ENCODE measurements at places on chromosomes 2 and 18.

DNA sequence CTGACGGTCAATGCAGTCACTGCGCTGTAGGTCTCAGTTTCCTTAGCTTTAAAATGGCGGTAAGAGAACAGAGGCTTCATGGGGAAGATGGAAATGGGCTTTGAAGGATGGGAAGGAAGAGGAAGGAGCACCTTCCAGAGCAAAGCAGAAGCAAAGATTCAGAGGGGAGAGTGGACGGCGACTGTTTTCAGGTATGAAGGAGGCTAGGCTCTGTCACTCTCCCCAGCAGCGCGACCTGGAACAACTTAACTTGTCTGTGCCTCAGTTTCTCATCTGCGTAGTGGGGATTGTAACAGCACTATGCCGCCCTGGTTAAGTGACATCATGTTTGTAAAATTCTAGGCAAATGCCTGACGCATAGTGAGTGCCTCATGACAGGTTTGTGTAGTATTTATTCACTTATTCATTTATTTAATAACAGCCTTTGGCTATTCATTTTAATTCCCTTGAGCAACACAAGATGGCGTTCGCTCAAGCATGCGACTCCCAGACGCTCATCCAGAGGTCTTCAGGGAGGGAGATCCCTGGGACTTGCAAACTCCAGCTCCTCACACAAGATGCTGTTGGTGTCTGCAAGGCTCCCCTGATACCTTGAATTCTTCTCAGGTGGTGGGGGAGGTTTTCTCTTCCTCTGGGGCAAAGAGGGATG lies 336.3 kb downstream of the DYSF start:
- peak; percentile 75 for DNase-seq

- DNase-seq = peak; percentile 79
Measured at GRCh38 chr2:134845719-134846118, 7.3 kb downstream of the ACMSD start.

DNA sequence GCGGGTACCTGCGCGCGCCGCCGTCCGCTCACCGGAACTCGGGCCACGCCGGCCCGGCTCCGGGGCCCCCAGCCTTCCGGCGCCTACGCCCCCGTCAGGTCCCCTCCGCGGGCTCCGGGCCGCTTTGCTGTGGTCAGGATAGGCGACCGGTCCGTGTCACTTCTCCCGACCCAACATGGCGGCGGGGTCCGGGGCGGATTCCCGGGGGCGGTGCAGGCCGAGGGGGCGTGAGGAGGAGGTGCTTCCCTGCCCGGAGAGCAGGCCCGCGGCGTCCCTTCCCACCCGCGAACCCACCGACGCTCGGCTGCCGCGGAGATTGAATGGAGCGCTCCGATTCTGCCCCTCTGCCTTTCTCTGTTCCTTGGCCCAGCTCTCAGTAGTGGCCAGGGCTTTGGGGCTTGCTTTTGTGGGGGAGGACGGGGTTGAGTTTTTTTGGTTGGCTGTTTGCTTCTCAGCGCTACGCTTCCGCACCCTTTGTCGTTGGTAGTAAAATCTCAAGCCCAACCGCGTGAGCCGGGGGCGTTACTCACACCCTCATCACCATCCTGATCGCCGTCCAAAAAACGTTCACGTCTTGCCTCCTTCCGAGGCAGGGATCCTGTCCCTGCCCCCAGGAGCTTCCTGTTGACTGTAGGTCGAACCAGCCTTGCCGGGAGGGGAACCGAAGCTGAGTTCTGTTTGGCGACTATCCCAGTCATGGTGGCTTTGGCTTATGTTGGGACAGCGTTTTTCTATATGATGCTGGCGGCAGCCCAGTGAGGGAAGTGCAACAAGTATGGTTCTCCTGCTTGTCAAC lies 532 bp upstream of the YES1 start:
- peak; percentile 95 for DNase-seq

GRCh38 chr2:77008853-77009252 lies 513.3 kb downstream of the LRRTM4 start:
- no peak for DNase-seq

- DNase-seq = no peak
Measured at GRCh38 chr2:23489471-23490322, 104.7 kb downstream of the KLHL29 start.

DNA sequence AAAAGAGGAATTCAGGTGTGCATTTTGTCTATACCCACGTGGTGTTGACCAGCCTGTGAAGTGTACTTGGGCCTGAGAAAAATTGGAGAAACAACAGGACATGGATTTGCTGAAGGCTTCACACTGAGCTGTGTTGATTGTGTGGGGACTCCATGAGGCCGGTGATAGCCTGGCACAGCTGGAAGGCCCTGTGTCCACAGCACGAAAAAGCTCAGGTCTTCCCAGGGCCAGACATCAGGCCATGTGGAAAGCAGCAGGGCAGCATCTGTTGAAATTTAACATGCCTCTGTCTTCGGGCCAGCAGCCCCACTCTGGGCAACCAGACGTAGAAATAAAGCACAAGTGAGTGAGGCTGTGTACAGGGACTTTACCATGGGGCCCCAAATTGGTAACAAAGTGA lies 84.1 kb downstream of the HS6ST1 start:
- DNase-seq = no peak

DNA sequence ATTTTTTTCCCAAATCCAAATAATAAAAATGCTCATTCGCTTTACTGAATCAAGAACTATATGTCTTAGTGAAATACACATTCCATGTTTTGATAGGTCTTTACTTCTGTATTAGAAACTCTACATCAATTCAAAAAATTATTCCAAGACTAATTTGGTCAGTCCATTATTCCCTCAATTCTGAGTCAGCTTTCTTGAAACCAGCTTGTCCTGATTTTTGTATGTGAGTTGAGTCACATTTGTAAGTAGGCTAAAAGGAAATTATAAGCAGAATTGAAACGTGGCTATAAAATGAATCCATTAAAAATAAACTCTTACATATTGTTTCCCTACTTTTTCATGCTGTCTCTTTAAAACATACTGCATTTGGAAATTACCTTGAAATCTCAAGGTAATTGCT lies 113.0 kb downstream of the DNER start:
- peak; percentile 78 for DNase-seq

GRCh38 chr18:37175727-37176620 lies 347.0 kb downstream of the KIAA1328 start:
- no peak for DNase-seq

GRCh38 chr2:240620859-240621258 lies 4.4 kb upstream of the GPR35 start:
- DNase-seq = no peak

DNA sequence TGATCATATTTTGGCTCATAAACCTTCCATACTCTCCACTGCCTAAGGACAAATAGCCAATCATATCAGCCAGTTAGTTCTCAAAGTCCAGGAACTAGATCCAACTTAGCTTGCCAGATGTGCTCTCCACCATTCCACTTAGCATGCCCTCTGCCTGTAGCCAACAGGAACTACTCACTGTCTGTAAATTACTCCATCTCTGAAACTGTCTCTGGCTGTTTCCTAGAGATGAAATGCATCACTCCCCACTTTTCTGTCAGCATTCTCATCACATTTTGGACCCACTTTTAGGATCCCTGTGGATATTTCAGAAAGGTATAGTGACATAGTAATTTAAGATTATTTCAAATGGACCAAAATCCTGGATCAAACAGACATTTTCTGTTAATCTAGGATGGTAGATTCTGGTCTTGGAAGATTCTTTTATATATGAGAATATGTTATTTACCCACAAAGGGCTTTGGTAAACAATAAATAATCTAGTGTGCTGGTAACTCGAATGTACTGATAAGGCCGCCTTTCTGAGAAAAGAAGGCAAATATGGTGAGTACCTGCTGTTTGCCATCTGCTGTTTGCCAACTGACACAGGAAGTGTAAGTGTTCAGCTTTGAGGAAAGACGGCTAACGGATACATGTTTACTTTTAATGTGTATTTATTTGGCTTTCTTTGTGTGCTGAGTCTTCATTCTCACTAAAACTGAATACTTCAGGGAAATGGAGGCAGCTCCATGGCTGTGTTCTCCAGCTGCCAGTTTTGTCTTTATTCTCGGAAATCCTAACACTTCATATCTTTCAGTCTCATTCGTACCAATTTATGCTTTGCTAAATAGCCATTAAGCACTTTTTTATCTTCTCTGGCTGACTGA lies 79.5 kb downstream of the EVA1A start:
- DNase-seq = peak; percentile 32

DNA sequence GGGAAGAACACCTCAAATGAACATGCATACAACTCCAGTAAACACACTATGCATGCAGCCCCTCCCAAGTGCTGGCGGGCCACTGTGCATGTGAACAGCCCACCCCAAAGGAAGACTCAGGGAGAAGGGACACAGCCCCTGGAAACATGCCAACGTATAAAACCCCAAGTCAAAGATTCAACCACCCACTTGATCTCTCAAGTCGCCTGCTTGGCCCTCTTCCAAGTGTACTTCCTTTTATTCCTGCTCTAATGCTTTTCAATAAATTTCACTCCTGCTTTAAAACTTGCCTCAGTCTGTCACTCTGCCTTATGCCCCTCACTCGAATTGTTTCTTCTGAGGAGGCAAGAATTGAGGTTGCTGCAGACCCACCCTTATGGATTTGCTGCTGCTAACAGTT lies 139.1 kb downstream of the C1D start:
- peak; percentile 19 for DNase-seq

- no peak for DNase-seq
Measured at GRCh38 chr2:40226637-40227036, 225.3 kb downstream of the SLC8A1 start.

DNA sequence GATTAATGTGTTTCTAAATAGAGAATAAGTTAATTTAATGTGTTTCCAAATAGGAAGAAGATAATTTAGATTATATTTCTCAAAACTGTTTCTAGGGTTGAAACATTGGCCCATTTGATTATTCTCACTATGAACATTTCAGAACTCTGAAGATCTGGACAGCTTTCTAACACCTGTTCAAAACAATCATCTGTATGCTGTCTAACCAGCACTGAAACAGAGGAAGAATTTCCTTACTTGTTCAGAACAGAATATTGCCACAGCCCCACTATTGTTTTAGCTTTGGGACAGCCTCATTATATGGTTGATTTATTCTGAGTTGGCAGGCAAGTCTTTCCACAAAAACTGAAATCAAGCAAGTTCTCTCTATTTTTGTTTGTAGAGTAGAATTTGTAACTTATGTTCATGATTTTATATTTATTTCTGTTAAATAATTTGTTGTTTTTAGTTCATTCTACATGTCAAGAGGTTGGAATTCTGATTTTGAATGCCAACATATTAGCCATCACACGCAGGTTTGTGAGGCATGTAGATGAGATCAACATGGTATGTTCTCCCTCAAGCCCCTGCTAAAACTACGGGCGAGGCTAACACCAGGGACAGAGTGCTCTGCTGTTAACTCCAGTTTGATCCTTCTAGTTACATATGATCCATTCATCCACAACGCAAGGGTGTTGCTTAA lies 11.2 kb downstream of the IL18RAP start:
- no peak for DNase-seq

DNA sequence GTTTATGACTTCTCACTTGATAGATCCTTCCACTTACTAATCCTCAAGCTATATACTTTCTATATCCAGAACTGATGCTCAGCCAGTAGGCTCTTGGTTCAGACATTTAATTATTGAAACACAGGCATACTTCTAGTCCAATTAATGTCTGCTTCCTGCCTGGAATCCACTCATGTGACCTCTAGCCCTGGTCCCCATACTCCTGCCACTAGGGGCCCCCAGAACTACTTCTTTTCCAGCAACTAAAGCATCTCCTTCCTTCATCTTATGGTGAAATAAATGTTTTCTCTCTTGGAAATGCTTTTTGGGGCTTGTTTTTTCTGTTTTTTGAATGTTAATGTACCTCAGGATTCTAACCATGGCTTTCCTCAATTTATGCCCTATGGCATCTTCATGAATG lies 527.6 kb downstream of the SATB2 start:
- no peak for DNase-seq

DNA sequence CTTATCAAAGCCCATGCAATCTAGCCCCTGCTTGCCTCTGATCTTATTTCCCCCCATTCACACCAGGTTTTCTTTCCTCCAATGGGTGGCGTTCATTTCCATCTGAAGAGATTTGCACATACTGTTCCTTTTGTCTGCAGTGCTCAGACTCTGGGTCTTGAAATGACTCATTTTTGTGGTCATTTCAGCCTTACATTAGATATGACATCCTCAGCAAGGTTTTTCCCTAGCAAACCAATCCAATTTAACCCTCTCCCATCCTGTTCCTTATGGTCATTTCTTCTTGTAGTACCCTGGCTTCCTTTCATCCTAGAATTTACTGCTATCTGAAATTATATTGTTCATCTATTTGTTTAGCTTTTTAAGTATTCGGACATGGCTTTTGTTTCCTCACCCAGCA lies 42.5 kb upstream of the SCN1A start:
- DNase-seq = peak; percentile 61

- no peak for DNase-seq
Measured at GRCh38 chr18:78788161-78788560, 191.5 kb upstream of the SALL3 start.

DNA sequence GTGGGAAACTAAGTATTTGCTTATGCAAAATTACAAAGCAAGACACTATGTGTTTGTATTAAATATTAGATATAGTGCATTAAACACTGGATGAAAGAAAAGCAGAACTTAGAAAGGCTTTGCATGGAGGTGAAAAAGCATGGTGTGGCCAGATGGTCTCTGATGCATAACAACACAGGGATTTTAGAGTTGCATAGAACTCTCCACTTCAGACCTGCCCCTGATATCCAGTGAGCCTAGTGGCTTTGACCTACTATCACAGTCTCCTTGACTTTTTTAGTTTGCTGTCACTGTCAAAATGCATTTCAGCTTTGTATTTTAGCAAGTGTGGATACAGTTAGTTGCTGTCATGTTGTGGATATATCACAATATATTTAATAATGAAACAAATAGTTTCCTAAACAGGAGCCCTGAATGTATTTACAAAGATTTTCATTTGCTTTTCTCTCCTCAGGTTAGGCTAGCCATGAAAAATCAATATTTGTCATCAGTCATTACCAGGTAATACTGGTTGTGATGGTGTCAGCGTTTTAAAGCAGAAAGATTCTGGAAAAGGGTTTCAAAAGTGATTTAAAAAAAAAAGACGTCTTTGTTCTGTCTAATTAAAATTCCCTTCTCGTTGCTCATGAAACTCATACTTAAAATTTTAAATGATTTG lies 5.2 kb downstream of the CSRNP3 start:
- no peak for DNase-seq

- no peak for DNase-seq
Measured at GRCh38 chr18:4024702-4025101, 430.4 kb downstream of the DLGAP1 start.

GRCh38 chr2:152428800-152429582 lies 94.0 kb downstream of the FMNL2 start:
- no peak for DNase-seq

DNA sequence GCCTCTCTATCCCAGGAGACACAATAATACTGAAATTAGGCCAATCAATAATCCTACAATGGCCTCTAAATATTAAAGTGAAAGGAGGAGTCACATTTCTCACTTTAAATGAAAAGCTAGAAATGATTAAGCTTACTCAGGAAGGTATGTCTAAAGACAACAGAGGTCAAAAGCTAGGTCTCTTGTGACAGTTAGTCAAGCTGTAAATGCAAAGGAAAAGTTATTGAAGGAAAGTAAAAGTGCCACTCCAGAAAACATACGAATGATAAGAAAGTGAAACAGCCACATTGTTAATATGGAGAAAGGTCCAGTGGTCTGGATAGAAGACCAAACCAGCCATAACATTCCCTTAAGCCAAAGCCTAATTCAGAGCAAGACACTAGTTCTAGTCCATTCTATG lies 9.5 kb downstream of the SESTD1 start:
- DNase-seq = no peak

All from PC-3 (cell line).